ENCODE measurements at places on chromosomes 1 and 21.

DNA sequence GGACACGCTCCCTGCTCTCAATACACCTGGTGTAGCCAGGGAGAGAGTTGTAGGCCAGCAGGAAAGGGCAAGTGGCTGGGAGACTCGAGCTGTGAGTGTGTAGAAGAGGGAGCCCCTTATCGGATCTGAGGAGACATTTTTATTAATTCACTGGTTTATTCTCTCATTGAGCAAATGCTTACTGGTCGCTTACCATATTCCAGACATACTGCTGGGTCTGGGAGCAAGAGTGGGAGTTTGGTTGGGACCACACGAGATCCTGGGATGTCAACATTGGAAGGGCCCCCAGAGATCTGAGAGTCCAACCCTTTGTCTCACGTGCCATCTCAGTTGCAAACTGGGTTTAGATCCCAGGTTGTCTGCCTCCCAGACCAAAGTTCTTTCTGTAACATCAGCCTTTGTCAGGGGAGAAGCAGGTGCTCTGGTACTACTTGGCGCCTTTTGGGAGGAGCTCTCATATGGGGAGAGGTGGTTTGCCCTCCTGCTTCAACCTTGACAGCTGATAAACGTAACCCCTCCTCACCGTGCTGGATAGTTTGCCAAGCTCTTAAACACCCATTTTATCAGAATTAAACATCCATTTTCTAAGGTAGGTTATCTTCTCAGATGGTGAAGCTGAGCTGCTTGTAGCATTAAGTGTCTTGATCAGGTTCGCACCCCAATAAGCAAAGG lies 742 bp downstream of the TMEM222 start:
- no peak for DNase-seq

GRCh38 chr1:153779781-153780541 lies 4.8 kb downstream of the SLC27A3 start:
- no peak for DNase-seq

DNA sequence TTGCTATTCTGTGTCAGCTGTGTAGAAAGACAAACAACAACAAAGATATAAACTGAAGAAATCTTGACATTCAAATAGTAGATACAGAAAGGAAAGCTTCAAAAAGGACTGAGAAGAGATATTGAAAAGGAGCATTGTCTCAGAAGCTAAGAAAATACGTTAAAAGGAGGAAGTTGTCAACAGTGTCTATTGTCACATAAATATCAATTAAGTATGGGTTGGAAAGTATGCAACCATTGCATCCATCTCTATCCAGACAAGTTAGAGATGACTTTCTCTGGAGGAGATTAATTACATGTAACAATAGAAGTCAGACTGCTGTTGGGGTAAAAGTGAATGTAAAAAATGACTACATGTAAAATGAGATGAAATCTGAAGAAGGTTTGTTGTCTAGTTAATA lies 29.7 kb upstream of the BRINP3 start:
- no peak for DNase-seq

DNA sequence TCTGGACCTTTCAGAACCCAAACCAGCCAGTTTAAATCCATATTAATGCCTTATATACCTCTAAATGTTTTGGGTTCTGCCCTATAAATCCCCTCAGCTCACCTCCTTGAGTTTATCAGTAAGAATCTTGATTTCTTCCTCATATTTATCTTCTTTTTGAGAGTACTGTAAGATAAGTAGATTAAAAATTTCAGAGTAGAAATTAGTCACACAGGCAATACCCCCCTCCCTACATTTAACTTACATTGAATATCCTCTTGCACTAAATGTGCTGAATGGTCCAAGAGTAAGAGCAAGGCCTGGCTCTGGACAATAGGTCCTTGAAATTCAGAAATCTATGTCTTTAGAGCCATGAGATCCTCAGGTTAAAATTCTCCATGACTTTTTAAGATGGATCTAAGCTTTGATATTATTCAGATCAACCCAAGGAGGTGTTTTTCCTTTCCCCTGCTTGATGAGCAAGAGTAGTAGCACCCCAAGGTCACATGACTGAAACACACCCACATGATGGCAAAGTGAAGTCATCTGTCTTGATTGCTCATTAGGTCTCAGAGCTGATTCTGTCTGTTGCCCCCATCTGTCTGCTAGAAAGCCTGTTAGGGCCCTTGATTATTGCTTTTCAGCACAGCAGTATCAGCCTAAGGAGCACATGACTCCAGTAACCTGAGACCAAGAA lies 15.8 kb upstream of the NUP210L start:
- DNase-seq: no peak

DNA sequence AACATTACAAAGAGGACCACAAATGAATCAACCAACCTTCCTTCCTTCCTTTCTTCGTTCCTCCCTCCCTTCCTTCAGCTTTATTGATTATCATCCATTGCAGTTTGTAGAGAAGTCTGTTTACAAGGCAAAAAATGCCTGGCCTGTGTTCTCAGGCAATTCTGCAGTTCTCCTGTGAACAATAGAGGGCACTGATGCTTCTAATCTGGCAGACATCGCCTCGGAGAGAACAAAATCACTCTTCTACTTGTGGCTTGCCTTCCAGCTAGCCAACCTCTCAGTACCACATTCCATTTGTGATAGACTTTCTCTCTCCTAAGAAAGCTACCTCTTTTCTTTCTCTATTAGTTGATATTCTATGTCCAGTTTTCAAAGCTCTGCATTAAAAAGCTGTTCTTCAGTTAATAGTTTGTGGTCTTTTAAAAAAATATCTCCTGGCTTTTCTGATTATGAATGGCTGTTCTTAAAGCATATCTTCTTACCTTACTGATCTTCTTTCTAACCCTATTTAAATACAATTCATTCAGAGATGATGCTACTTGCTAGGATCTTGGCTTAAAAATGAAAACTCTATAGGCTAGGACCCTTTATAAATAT lies 26.9 kb upstream of the ESRRG start:
- DNase-seq: peak; percentile 24

- no peak for DNase-seq
Measured at GRCh38 chr1:113901191-113901590, 3.4 kb downstream of the AP4B1 start.

DNA sequence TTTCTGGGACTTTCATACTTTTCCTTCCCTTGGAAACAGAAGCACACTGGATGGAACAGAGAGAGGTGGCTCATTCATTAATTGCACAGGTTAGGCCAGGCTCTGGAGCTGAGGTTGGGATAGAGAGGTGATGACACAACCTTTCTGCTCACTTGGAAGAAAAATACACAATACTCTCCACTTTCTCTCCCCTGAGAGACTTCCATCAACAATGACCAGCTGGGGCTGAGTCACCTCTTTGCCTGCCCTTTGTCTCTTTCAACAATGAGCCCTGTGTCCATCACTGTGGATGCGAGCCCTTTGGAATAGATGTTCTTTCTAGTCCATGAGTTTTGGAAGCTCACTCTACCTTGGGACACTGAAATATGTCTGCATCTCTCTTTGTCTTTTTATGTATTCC lies 43.1 kb downstream of the ATP2B4 start:
- peak; percentile 38 for DNase-seq

GRCh38 chr1:171140401-171140800 lies 44.7 kb upstream of the FMO2 start:
- DNase-seq: no peak

DNA sequence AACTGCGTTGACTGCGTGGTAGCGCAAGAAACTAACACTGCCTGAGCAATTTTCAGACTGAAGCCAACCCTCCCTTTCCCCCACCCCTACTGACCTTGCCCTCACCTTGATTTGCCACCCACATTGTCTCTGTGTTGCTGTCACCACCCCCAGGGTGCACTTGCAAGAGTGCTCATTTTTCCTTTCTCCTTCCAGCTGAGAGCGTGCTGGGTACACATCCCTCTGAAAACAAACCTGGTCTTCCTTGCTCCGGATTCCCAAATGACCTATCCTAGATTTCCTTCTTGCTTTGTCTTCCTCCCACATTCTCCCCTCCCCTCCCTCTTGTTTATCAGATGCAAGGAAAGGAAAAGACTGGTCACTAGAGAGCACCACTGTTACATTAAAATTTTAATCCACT lies 24.2 kb downstream of the MPZ start:
- no peak for DNase-seq

DNA sequence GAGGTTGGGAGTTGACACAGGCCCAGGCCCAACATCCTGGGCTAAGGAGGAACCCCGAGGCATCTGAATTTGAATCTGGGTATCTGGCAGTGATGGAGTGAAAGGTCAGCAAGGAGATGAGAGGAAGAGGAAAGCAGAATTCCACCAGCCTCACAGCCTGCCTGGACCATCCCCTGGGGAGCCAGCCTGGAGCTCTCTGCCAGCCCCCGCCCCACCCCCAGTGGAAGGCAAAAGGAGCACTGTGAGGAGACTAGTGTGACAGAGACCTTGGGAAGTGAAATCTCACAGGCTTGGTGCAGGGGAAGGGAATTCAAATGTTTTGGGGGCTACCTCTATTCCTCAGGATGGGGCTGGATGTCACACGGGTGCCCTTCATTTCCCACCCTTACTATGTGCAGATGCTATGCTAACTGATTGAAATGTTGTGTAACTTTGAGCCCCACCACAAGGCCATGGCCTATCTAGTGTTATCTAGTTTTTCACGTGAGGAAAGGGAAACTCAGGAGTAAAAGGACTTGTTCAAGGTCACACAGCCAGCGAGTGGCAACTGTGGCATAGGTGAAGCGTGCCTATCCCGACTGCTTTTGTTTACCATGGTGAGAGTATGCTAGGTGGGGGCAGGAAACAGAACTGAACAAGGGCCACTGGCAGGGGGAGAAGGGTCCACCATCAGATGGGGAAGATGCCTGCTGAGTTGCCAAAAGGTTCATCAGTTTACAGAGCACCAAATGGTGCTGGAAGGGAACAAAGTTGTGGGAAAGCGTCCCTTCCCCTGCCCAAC lies 29.8 kb downstream of the AHDC1 start:
- DNase-seq: no peak

GRCh38 chr21:39161064-39161463 lies 22.2 kb downstream of the PSMG1 start:
- DNase-seq: no peak

GRCh38 chr21:40752125-40752524 lies 94.8 kb downstream of the DSCAM start:
- no peak for DNase-seq

DNA sequence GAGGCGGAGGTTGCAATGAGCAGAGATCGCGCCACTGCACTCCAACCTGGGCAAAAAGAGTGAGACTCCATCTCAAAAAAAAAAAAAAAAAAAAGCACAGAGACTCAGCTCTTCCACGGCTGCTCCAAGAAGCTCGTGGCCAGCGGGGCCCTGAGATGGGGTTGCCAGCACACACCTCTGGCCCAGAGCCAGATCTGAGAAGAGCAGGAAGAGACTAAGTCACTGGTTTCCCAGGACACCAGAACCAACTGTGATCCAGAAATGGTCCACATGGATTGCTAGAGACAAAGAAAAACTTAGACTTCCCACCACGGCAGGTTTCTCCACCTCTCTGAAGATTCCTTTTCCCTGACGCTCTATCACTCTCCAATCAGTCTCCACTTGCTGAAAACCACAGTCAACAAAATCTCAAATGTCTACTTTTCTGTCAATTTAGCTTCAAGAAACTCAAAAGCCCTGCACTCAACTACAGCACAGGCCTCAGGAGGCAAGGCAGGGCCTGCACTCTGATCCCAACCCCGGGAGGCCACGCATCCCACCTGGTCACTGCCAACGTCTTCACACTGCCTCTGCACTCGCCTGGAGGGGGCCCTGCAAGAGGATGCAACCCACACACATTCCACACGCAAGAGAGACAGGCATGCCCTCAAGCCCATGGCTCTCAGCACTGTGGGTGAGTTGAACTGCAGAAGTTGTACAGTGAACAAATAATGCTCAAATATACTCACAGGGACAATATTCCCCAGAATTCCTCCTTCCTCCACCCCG lies 79.0 kb downstream of the NPHP4 start:
- no peak for DNase-seq

- DNase-seq: no peak
Measured at GRCh38 chr1:100494393-100495084, 43.4 kb upstream of the GPR88 start.

DNA sequence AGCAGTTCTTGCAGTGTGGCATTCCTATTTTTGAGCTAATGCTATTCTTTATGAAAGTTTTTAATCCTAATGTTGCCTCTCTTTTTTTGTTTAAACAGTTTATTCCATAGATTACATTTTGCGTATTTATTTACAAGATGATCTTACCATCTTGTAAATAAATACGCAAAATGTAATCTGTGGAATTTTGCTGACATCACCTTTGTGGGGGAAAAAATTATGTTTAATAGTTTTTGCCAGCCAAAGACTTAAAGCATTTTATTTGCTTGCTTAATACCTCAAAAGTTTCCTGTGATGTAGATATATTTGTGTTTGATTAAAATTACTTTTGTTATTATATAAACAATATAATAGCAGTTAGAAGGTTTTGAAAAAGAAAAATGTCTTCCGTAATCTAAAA lies 15.3 kb downstream of the CDC7 start:
- DNase-seq: no peak

DNA sequence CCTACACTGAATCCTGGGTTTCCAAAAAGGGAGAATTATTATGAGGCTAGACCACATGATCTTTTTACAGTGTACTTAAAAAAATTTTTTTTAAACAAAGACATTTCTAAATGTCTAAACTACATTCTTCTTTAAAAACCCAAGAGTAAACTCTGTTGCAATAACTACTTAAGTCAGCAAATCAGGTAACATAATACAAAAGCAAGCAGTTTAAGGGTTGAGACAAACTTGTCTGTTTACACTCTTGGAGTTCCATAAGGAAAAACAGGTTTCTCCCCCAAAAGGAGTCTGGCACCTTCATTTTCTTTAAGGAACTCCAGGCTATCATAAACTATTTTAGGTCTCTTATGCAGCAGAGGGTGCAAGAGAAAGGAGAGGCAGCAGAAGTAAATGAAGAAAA lies 12.5 kb upstream of the ANKRD45 start:
- DNase-seq: no peak

DNA sequence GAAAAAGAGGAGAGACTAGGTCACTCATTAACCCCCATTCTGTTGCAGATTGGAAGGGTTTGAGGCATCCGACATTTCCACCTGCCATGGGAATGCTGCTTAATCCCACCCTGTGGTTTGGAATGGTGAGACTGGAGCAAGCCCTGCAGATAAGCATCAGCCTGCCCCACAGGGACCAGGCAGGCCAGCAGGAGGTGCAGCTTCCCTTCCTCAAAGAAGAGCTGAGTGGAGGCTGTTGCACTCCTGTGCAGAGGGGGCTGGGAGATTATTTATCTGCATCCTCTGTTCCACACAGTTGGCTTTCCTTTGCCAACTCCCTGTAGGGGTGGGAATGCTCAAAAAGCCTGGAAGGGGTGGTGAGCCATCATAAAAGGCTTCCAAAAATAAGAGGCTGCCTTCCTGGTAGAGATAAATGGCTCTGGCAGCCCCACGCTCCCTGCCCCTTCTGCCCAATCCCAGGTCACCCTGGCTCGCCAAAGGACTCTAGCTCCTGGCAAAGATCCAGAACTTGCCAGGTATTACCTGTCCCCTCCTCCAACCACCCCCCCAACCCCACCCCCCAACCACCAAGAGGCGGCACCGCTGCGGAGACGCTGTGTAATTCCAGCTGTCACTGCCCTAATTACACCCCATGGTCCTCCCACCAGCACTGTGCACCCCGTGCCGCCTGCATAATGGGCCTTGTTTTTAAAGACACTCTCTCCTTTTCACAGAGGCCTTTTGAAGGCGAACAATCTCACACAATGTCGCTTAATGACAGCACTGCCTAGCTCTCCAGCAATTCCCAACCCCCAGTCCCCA lies 83.0 kb upstream of the ZC3H12A start:
- DNase-seq: no peak

GRCh38 chr1:177392336-177392735 lies 221.6 kb downstream of the BRINP2 start:
- DNase-seq: no peak

GRCh38 chr1:204520834-204521709 lies 4.9 kb downstream of the MDM4 start:
- DNase-seq: no peak

- DNase-seq: no peak
Measured at GRCh38 chr1:82141390-82141789, 340.7 kb downstream of the ADGRL2 start.
